Activated T-helper 1 cell treated with anti-CD3 and anti-CD28 coated beads, Interleukin-12 subunit alpha, Interleukin-12 subunit beta, Interleukin-2, Interleukin-4 antibody, amounts not matched to agents 30 ng/mL and 10 ng/mL and 1 ng/mL, durations not matched to agents 14 hours and 24 hours and 36 hours (primary cell): ENCODE measurements at places on chromosomes 16 and 17.

DNA sequence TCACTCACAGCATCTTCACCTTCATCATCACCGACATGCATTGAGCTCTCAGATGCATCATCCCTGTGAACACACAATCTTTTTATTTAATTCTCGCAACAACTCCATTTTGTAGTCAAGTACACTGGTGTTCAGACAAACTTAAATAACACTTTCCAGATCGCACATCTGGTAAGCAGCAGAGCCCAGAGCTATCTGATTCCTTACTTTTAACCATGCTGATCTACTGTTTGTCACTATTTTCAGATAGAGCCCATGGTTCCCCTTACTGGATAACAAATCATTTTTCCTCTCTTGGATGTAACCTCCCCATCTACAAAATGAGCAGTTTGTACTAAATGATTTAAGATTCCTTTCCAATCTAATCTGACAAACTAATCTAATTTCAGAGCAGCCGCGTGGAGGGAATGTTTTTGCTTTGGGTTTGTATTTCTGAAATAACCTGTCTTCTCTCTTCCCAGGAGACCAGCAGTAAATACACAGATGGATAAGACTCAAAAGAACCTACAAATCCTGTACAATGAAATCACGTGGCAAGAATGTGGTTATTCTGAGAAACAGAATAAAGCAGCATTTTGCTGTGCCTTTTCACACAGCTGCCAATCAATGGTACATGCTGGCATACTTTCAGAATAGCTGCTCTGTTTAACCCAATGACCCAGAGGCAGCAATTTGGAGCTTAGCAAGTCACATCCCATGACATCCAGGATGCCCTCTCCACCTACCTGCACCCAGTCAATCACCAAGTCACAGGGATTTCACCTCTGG is 72.9 kb upstream of the CCL2 start:
- no peak for DNase-seq

GRCh38 chr16:85202631-85203461 is 90.6 kb upstream of the CIBAR2 start:
- DNase-seq, result no peak

DNA sequence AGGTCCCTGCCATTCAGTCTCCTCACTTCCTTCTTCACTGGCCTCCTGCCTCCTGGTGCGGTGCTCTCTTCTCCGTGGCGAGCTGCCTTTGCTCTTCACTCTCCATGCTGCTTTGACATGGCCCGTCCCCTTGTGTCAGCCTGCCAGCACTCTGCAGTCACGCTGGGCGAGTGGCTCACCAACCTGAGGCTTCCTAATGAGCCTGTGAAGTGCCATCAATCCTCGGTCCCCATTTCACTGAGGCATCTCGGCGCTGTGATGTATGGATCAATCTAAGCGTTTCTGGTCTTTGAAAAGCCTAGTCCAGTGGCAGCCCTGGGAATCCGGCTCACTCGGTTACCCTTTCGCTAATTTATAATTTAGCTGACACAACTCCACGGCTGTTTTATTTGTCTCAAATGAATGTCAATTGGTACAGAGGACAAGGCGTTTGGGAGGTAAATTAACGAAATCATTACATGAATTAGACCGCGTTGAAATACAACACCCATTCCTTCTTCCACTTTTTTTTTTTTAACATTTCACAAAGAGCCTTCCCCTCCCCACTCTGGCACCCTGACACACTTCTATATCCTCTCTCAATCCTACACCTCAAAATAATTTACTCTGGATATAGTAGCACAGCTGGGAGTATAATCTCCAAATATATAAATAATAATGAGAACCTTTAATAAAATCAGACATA is 610.7 kb downstream of the TMEM114 start:
- DNase-seq, result no peak

DNA sequence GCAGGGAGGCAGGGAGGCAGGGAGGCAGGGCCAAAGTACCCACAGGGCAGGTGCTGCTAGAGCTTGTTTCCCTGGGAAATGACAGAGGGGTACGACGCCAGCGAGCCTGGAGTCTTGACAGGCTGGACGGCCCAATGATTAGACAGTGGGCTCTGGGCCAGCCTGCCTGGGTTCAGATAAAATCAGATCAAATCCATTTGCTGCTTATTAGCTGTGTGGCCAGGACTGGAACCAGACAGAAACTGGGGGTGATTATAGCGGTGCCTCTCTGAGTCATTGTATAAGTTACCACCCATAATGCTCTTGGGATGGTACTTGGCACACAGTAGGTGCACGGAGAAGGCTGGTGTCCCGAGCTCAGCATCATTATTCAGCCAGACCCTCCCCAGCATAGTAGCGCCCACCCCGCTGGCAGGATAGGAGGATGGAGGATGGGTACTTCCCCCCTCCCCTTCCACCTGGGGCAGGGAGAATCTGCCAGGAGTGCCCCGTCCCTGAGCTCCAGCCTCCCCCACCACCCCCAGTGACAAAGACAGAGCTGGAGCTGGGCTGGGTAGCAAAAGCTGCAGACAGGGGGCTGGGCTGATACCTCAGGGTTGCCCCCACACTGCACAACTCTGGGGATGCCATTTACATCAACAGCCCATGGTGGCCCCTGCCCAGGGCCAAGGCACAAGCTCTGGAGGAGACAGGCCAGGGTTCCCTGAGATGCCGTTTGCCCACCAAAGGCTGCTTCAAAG is 77.6 kb upstream of the TNRC6C start:
- no peak for DNase-seq

- DNase-seq, result no peak
Observed at GRCh38 chr17:10793256-10793655, 10.6 kb downstream of the TMEM238L start.

DNA sequence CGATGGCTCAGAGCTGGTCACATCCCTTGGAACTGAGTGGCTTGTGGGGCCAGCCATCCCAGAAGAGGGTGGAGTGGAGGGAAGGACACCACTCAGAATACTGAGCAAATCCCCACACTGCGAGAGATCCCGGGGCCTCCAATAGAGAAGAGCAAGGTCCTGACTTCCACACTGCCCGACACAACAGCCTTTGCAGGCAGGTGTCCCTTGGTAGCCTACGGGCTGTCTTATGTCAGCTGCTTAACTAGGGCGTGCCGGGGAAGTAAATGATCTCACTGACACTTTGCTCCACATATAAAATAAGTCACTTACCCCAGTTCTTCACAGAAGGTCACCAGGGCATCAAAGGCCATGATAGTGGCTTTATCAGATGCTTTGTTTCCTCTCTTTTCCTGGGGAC is 16.1 kb downstream of the RECQL5 start:
- no peak for DNase-seq

DNA sequence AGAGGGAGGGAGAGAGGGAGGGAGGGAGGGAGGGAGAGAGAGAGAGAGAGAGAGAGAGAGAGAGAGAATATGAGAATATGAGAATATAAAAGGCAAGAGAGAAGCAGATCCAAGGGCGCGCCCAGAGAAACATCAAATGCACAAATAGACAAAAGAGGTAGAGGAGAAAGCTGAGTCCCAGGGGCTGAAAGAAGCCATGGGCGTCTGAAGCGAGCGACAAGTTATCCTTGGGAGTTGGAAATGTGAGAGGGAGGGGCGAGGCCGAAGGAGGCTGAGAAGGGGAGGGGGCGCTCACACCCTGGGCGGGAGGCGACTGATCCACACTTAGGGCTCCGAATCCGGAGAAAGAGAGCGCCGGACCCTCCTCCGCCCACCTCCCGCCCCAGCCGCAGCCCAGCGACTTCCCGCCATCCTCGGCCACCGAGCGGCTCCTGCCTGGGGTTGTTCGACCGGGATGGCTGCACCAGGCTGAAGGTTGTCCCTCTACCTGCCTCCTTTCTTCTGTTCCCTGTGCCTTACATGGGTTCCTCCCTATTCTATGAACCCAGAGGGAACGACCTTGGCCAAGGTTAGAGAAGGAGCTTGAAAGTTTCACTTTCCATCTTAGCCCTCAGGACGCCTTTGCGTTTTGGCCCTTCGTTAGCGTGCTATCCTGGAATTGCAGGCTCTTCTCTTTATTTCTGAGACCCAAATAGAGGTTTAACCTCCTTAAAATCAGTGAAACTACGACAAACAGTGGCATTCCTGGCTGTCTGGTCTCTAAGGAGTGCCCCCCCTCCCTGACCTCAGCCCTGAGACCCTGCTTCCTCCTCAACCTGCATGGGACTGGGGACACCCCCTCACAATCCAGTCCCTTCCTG is 21.2 kb upstream of the HOXB9 start:
- DNase-seq, result no peak

DNA sequence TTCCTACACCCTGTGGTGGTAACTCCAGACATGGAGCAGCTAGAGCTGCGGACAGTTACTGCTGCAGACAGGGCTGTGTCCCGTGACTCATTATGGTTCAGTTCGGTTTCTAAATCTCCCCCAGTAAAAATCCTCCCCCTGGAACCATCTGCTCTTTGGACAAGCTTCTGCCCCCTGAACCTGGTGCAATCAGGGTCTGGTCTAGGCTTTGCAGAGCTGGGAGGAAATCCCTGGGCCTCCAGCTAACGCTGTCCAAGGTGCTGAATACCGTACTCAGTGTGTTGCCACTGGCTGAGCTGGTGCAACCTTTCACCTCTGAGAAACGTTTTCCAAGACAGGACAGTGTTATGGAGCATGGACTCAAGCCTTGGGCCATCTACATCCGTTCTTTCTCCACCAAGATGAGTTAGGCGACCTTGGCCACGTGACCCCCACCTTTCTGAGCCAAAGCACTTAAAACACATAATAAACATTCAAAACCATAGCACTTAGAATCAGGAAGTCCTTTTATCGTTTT is 142.0 kb downstream of the CPPED1 start:
- DNase-seq, result peak; percentile 6

- no peak for DNase-seq
Observed at GRCh38 chr17:74527081-74527480, 4.2 kb downstream of the CD300LB start.

- no peak for DNase-seq
Observed at GRCh38 chr17:10458701-10459100, 10.7 kb downstream of the MYH4 start.

GRCh38 chr17:82281076-82281475 is 7.6 kb upstream of the CSNK1D start:
- no peak for DNase-seq

DNA sequence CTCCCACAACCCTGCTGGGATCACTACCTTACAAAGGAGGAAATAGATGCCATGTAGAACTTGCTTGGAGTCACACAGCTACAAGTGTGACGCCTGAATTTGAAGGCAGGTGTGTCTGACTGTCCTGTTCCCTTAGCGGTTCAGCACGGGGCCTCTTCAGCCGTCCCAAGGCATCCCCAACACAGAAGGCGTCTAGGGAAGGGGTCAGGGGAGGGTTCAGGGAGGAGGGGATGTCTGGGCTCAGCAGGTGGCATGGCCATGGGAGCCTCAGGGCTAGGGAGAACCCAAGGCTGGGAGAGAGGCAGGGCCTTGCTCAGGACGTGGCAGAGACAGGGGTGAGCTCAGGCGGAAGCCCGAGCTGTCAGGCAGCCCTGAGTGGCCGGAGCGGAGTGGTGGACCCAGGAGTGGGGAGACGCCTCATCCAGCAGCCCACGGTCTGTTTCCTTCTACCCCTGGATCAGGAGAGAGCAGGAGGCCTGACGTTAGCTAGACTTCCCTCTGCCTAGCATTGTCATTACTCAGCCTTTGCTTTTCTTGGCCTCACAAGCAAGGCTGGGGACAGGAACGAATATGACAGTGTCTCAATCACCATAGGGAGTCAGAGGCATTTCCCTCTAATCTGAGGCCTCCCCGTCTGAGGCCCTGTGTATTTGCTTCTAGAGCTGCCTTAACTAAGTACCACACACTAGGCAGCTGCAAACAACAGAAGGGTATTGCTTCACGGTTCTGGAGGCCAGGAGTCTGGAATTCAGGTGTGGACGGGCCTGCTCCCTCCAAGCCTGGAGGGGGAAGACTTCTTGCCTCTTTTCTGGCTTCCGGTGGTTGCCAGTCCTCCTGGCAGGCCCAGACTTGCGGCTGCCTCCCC is 31.3 kb upstream of the ANKRD40CL start:
- DNase-seq, result no peak

DNA sequence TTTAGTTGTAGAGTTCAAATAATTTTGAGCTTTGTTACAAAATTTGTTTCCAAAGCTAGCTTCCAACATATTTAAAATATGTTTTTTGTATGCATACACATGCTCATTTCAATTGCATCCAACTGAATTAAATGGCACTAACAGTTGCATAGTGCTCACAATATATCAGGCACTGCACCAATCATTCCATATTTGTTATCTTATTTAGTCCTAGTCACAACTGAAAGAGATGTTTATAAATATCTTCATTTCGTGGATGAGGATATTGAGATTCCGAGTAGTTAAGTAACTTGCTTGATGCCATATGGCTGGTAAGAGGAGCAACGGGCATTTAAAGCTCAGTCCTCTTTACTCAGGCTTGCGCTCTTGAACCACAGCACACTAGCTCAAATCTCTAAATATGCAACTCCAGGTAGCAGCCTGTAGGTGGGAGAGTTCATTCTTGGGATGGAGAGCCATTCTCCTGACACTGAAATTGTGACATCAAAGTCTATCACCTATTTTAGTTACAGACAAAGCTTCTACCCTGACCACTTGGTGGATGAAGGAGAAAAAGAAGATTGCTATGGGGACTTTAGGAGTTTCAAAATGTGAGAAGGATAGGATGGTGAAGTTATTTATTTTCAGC is 118.0 kb upstream of the CA10 start:
- no peak for DNase-seq

GRCh38 chr16:48133455-48134211 is 22.2 kb downstream of the ABCC12 start:
- DNase-seq, result no peak

- no peak for DNase-seq
Observed at GRCh38 chr16:84517366-84517765, 12.9 kb upstream of the MEAK7 start.

DNA sequence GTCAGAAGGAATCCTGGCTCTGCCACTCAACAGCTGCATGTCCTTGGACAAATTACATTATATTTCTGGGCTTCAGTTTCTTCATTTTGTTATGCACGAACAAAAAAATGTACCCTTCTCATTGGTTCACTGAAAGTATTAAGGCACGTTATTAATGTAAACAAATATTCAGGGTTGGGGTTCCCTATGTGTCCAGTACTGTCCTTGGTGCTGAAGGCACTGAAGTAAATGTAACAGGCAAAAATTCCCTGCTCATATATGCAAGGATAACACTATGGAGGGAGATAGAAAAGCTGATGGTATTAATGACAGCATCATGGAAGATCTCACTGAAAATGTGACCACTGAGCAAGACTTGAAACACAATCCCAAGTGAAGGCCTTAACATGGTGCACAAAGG is 386.6 kb downstream of the XYLT1 start:
- DNase-seq, result no peak

DNA sequence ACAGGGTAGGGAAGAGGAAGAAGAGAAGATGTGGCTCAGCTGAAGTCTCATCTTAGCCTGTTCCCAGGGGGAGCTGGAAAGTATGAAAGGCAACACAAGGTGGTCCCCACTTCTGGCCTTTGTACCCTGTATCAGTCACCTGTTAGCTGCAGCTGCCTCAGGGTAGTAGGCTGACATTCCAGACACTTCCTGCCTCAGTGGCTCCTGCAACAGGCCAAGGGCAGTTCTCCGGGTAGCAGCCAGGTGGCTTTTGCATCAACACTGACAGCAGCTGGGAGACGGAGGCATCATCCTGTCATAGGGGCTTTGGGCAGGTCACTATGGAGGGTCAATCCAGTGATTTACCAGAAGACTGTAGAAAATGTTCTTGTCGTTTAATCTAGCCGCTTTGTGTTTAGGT is 124.0 kb downstream of the RGS9 start:
- DNase-seq, result no peak

- no peak for DNase-seq
Observed at GRCh38 chr16:67606632-67607031, 38.3 kb upstream of the CARMIL2 start.
